ENCODE measurements at places on chromosomes 13 and 19. TPM values are rescaled to one million over a fixed set of nuclear protein-coding genes. Genes with fewer than 3 reads are reported as not detected.
A peak's percentile ranks its signal among the peaks of the same experiment; 100 is the strongest.

- DNase-seq = no peak
Observed at GRCh38 chr13:76029088-76029487, 393.0 kb downstream of the LMO7 start.

DNA sequence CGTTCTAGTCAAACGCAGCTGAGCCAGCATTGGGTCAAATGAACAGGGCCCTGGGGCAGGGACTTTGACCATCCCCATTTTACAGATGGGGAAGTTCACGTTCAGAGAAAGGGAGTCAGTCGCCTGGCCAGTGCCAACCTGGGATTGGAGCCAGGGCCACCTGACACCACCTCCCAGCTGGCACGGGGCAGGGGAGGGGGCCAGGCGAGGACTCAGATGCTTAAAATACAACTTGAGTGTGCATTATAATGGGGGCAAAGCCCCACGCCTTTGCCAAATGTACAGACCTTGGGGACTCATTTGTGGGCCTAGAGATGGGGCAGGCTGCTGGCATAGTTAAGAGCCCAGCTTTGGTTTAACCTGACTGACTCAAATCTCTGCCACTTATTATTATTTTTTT lies 14.6 kb downstream of the PRR12 start:
- no peak for DNase-seq

DNA sequence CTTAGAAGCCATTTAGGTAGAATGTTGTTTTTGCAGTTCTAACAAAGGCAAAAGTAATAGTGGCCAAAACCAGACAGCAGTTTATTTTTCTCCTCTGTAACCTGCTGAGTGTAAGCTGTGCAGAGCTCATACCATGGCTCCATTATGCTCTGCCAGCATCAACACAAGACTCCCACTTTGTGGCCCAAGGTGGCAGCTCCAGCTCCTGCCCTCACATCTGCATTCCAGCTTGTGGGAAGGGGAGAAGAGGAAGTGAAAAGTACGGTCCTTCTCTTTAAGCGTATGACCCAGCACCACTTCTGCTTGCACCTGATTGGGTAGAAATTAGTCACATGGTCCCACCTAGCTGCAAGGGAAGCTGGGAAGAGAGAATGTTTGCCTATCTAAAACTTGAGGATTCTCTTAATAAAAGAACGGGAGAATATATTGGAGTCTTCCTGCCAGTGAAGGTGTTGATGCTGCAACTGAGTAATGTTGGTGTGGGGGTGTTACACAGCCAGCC lies 19.2 kb downstream of the ADGRE1 start:
- DNase-seq = no peak

DNA sequence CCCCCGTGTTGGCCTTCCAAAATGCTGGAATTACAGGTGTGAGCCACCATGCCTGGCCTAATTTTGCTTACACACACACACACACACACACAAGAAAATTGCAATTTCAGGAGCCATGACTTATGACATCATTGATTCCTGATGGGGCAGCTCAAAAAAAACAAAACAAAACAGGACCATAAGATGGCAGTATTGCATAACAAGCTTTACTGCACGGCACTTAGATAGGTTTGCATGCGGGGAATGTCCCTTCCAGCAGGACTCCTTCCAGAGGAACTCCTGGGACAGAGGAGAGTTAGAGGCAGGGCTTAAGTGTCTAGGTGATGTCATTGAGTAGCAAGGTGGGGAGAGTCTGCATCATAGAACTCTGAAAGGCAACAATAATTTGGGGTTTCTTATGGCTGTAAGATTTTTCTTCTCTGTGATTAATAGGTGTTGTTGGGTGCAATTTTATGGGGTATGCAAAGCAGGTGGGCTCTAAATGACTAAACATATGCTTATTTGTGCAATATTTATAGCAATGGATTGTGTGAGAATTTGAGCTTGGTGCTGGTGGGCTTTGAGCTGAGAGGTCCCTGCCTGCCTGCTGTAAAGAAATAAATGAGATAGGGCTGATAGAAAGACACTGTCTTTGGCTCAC lies 9.0 kb upstream of the ACSBG2 start:
- DNase-seq = peak; percentile 79

DNA sequence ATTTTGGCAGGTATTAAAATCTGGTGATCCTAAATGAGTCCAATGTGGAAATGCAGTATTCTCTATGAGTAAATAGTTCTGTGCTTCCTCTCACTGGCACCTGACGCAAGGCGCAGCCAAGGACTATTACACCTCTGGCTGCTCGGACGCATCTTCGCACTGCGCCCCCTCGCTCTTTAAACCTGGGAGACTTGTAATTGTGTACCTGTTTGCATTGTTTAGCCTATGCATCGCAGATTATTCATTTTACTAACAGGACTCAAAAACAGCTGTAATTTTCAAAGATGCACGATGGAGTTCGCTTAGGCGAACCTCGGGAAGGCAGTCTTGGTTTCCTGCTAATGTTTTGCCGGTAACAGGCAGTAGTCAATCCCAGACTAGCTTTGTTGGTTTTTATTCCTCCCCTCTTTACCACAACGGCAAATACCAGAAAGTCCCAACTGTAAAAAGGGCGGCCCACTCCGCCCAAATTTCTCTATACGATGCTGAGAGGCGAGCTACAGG lies 113.2 kb downstream of the KCNRG start:
- DNase-seq = no peak

GRCh38 chr13:59672445-59672844 lies 491.3 kb downstream of the DIAPH3 start:
- no peak for DNase-seq

- no peak for DNase-seq
Observed at GRCh38 chr13:98500963-98501421, 75.9 kb downstream of the STK24 start.

GRCh38 chr13:59588717-59589067 lies 575.0 kb downstream of the DIAPH3 start:
- no peak for DNase-seq

DNA sequence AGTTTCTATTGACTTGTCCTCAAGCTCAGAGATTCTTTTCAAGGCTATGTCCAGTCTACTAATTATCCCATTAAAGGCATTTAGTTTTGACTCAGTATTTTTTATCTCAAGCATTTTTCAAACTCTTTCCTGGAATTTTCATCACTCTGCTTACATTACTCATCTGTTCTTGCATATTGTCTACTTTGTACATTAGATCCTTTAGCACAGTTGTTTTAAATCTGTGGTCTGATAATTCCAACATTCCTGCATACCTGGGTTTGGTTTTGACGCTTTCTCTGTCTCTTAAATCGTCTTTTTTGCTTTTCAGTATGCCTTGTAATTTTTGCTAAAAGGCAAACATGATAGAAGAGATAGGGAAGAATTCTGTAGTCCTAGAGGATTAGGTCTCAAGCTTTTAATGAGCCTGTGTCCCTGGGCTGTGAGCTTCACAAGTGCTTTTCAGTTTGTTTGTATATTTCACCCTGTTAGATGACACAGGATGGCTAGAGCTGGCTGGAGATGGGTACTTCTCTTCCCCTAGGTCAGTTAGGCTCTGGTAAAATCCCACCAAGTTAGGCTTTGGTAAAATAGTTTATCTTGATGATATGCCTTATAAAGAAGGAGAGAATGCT lies 46.1 kb upstream of the GPC6 start:
- DNase-seq = no peak

- DNase-seq = peak; percentile 39
Observed at GRCh38 chr19:49555600-49556411, 24.6 kb downstream of the NOSIP start.

DNA sequence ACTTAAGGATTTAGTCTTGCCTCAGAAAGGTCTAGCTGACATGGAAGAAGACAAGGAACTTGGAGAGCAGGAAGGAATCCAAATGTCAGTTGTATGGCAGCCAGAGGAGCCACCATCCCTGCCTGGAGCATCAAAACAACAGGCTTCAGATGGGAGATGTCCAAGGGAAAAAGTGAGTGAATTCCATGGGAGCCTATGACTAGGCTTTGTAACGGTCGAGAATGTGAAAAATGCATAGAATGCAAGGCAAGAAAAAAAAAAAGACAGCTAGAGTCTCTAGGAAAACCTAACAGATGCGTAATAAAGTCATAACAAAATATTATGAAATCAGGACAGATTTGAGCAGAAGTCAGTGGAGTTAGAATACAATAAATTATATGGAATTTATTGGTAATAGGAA lies 183.7 kb upstream of the LSM14A start:
- DNase-seq = no peak

- peak; percentile 77 for DNase-seq
Observed at GRCh38 chr19:2060884-2061494, 9.9 kb upstream of the MKNK2 start.

GRCh38 chr13:96020931-96021330 lies 32.3 kb downstream of the UGGT2 start:
- DNase-seq = no peak

DNA sequence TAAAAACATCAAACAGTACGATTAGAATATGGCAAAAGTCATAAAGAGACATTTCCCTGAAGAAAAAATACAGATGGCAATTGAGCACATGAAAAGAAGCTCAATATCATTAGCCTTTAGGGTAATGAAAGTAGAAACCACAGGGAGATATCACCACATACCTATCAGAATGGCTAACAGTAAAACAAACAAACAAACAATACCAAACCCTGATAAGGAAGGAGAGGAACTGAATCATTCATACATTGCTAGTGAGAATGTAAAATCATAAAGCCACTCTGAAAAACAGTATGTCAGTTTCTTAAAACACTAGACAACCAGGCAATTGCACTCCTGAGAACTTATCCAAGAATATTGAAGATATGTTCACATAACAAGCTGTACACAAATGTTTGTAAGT lies 1342.5 kb upstream of the SLC10A2 start:
- DNase-seq = no peak

DNA sequence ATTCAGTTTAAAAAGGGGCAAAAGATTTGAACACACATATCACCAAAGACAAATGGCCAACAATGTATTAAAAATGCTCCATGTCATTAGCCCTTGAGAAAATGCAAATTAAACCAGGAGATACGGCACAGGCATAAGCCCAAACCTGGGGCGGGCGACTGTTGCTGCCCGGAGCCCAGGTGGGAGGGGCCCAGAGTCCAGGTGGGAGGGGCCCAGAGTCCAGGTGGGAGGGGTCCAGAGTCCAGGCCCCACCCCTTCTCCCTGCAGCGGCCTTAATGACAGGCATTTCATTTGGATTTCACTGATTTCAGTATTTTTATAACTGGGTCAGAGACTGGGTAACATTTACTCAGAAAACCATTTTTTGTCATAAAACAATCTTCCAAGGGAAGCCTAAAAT lies 78.2 kb downstream of the RASA3 start:
- DNase-seq = peak; percentile 26

GRCh38 chr19:42246922-42247639 lies 4.7 kb upstream of the GSK3A start:
- no peak for DNase-seq

DNA sequence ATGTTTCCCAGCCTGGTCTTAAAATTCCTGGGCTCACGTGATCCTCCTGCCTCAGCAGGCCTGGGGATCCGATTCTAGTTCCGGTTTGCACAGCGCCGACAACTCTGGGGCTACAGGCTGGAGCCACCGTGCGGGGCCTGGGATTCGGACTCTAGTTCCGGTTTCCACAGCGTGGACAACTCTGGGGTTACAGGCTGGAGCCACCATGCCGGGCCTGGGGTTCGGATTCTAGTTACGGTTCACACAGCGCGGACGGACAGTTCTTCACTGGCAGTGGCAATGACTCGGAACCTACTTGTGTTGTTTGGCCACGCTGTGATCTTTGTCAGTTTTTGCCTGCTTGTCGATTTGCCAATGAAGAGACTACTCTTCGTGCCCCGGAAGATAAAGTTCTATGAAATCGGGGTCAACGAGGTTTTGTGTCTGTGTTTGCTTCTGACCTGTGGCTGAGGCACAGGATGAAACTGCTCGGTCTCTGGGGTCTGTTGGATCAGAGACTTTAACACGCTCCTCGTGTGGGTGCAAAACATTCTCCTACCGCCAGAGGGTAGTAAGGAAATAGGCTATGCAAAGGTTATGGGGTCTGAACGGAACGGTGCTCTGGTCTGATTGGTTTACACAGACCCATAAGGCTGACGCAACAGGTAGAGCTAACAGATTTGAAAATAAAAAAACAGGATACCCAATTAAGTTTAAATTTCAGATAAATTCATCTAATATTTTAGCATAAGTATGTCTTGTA lies 12.1 kb upstream of the ZSCAN1 start:
- DNase-seq = peak; percentile 62

- DNase-seq = no peak
Observed at GRCh38 chr19:46210669-46211068, 18.9 kb upstream of the IGFL1 start.

DNA sequence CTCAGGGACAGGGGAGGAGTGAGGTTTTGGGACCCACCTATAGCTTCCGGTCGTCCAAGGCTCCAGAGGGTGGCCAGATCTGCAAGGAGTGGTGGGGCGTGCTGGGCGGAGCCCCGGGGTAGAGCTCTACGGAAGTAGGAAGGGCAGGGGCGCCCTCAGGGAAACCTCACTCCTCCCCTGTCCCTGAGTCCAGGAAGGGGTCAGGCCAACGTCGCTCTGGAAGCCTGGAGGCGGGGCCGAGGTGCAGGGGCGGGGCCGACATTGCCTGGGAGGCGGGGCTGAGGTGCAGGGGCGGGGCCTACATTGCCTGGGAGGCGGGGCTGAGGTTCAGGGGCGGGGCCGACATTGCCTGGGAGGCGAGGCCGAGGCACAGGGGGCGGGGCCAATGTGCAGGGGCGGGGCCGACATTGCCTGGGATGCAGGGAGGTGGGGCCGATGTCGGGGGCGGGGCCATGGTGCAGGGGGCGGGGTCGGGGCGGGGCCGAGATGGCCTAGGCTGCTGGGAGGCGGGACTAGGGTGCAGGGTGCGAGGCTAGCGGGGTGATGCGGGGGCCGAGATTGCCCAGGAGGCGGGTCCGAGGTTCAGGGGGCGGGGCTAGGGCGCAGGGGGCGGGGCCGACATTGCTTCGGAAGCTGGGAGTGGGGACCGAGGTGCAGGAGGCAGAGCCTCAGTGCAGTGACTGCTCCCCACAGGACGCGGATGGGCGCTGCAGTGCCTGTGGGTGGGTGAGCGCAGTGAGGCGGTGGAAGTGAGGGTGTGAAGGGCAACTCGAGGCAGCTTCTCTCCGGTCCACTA lies 4.9 kb upstream of the PALM start:
- DNase-seq = peak; percentile 57

- DNase-seq = no peak
Observed at GRCh38 chr19:36421749-36422481, 3.5 kb upstream of the ZFP82 start.

- no peak for DNase-seq
Observed at GRCh38 chr13:105806628-105806920, 728.9 kb downstream of the EFNB2 start.

The TEX101 gene
- total RNA-seq = not detected

The CCNE1 gene
- 13.8 TPM for total RNA-seq

The ATP1A3 gene
- 1.2 TPM for total RNA-seq

The ZNF229 gene
- 0.29 TPM for total RNA-seq

The PNPLA6 gene
- 35.9 TPM for total RNA-seq

The IZUMO2 gene
- total RNA-seq = not detected

The ZNF536 gene
- 2.7 TPM for total RNA-seq

The KLK15 gene
- not detected for total RNA-seq

The CACNA1A gene
- total RNA-seq = not detected

The ELANE gene
- not detected for total RNA-seq

The PEX11G gene
- 1.1 TPM for total RNA-seq

The USE1 gene
- 6.8 TPM for total RNA-seq

The ZNF808 gene
- total RNA-seq = 14.2 TPM

The SGCG gene
- total RNA-seq = not detected

Measured in SK-MEL-5 (cell line).